ENCODE measurements at places on chromosomes 1 and 21.
A peak's percentile ranks its signal among the peaks of the same experiment; 100 is the strongest.

- no peak for DNase-seq
These were observed 136.7 kb upstream of the HOOK1 start for GRCh38 chr1:59678040-59678439.

GRCh38 chr1:53401813-53402745 lies 57.1 kb upstream of the DMRTB1 start:
- no peak for DNase-seq

GRCh38 chr1:12630946-12631530 lies 12.8 kb upstream of the AADACL4 start:
- no peak for DNase-seq

DNA sequence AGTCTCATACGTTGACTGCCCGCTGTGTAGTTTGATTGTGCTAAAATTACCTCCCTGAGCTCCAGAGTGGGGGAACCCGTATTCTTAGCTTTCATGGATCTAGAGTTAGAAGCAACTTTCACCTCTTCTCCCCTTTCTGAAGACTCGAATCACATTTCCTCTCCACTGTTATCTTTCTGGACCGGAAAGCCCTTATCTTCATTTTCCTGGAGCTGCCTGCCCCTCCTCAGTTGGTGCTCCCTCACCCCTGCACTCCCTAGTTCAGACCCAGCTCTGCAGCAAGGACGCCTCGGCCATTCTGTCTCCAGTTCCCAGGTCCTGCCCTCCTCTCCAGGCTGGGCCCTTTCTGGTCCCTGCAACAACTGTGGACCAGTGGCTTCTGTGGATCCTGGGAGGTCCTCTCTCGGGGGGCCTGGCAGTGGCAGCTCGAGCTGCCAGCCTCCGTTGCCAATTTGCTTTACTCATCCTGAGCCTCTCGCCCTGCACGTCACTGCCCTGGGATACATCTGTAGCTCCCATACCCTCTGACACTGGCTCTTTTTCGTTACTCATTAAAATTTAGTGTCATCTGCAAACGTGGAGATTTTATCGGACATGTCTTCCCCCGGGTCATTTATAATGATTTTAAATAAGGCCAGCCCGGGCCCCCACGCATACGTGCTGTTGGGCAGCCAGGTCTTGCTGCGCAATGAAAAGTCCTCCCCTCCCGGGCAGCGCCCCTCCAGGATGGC lies 141.5 kb upstream of the VAMP3 start:
- DNase-seq = no peak

- no peak for DNase-seq
These were observed 131.9 kb downstream of the AK5 start for GRCh38 chr1:77413541-77414335.

- DNase-seq = no peak
These were observed 58.5 kb downstream of the SLC66A1 start for GRCh38 chr1:19370453-19371170.

- DNase-seq = no peak
These were observed 17.0 kb upstream of the IGSF21 start for GRCh38 chr1:18090636-18091035.

DNA sequence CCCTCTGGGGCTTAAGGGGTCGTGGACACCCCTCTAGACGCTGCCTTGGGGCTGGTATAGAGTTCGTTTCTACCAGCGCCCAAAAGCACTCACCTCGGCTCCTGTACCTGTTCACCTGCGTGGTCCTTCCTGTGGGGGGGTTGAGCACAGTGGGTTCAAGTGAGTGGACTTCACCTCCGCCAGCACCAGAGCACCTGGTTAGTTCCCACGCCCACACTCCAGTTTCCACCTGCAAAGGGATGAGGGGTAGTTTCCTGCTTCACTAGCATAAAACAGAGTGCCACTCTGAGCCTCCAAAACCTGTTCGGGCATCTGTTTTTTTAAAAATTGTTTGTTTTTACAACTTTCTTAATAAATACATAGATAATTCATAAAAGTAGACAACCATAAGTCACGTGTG lies 64.5 kb upstream of the SIPA1L2 start:
- DNase-seq = no peak

GRCh38 chr1:86868477-86868876 lies 45.4 kb downstream of the SELENOF start:
- no peak for DNase-seq

DNA sequence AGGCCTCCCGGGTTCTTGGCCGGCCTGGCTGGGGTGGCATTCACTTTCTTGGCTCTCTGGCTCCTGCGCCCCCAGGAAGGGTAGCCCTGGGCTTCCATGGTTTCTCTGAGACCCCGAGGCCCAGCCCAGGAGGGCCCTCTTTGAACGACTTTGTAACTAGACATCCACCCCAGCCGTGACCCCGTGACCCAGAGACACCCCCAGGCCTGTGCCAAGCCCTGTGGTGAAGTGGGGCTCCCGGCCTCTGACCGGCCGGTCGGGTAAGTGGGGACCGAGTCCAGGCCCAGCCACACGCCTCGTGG lies 64.0 kb downstream of the COL18A1 start:
- DNase-seq = no peak

DNA sequence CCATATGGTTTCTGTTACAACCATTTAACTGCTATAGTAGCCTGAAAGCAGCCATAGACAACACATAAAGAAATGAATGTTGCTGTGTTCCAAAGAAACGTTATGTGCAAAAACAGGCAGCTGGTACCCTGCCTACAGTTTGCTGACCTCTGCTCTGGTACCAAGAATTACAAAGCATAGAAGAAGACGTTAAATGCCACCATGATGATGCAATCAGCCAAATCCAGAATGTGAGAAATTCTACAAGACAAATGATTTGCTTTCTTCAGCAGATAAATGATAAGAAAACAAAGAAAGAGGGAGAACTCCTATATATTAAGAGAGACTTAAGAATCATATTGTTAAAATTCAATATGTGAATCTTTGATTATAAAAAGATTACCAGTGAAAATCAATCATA lies 97.8 kb upstream of the PDE4B start:
- DNase-seq = no peak

- DNase-seq = no peak
These were observed 171.7 kb downstream of the HUNK start for GRCh38 chr21:32044205-32045180.

DNA sequence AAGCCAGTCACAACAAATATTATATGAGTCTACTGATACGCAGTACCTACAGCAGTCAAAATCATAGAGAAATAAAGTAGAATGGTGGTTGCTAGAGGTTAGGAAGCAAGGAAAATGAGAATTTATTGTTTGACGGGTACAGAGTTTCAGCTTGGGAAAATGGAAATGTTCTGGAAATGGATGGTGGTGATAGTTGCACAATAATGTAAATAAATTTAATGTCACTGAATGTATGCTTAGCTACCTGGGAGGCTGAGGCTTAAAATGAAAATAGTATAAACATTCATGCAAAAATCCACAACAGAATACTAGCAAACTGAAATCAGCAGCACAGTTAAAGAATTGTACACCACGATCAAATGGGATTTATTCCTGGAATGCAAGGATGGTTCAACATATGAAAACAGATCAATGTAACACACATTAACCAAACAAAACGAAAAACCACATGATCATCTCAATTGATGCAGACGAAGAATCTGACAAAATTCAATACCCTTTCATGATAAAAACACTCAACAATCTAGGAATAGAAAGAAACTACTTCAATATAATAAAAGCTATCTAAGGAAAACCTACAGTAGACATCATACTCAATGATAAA lies 10.7 kb downstream of the TUT4 start:
- no peak for DNase-seq

DNA sequence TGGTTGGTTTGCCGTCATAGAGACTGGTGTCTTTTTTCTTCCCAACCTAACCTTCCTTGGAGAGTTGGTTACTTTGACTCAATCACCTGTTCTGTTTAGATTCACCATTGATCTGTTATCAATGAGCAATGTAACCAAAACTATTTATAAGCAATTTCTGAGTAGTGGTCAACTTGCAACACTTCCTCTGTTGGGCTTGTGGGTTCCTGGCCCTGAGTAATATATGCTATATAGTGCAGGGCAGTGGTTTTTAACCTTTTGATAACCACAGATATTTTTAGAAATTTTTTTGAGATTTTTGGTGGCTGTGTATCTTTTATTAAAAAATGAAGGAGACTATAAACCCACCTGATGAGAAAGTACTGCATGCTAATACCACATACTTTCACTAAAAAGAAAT lies 9.4 kb upstream of the XCL1 start:
- DNase-seq = no peak

GRCh38 chr1:54487571-54488050 lies 60.4 kb upstream of the ACOT11 start:
- no peak for DNase-seq

GRCh38 chr1:29682171-29682918 lies 446.0 kb downstream of the PTPRU start:
- no peak for DNase-seq

DNA sequence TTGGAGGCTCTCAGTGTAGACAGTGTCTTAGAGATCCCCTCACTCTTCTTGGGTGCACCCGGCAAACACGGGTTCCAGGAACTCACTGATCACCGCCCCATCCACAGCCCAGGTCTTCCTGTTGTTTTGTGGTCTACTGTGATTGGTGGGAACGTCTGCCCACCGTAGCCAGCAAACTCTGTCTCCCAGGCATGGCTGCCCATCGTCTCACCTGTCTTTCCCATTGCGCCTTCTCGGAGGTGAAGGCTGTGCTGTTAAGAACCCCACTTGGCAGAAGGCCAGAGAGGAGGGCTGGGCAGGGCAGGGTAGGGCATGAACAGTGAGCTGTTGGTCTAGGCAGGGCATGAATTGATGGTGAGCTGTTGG lies 14.1 kb upstream of the KCNA2 start:
- DNase-seq = no peak

- DNase-seq = no peak
These were observed 107.3 kb downstream of the RNF220 start for GRCh38 chr1:44512313-44512885.

GRCh38 chr1:46405724-46406123 lies 11.6 kb downstream of the FAAH start:
- DNase-seq = no peak

DNA sequence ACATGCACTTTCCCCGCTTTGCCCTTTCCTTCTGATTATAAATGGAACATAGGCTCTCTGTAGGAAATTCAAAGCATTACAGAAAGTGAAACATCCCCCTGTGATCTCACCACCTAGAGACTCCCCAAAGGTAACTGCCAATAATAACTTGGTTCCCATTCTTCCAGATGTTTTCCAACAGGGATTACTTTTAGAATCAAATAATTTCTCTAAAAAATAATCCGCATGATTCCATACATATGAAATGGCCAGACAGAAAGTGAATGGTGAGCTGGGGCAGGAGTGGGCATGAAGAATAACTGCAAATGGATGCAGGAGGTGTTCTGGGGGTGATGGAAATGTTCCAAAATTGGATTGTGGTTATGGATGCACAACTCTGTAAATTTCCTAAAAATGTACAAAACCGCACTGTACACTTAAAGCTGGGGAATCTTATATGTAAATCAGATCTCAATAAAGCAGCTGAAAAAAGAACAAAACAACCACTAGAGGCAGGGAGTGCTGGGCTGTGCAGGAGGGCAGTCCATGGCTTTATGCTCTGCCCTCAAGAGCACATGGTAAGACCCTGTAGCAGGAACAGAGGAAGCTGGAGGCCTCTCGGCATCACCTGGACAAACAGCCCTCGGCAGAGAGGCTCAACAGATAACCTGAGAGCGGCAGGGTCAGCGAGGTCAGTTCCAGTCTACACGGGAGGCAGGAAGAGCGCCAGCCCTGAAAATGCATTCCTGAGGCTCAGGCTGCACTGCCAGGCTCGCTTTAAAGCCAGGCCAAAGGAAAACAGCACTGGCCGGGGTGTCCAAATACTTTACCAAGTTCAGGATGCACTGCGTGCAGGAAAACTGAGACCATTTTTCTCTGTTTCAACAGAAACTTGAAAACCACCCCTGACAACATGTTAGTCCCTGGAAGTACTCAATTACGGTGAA lies 39.7 kb downstream of the CAPZB start:
- DNase-seq = peak; percentile 92

GRCh38 chr21:36716387-36716786 lies 17.5 kb downstream of the SIM2 start:
- no peak for DNase-seq

- DNase-seq = no peak
These were observed 6.8 kb upstream of the TEKT2 start for GRCh38 chr1:36076979-36077573.

- no peak for DNase-seq
These were observed 1412.1 kb downstream of the PLA2G4A start for GRCh38 chr1:188240772-188241406.

DNA sequence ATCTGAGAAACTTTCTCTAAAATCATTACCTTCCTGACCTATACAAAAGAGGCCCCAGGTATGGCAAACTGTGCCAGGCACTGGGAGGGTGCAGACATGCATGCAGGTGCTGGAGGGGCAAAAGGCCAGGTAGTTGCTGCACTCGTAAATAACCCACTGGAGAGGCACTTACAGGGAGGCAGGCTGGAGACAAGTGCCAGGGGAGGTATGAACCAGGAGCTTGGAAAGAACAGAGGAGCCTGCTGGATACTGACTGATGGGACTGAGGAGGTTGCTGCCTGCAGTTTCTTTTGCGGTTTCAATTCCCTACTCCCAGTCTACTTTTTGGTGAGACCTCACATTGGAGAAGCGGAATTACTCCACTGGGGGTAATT lies 113.9 kb downstream of the DSCAM start:
- no peak for DNase-seq

Measured in Caco-2 (cell line).